ENCODE measurements at places on chromosomes 11 and 22.
A peak's percentile ranks its signal among the peaks of the same experiment; 100 is the strongest.

DNA sequence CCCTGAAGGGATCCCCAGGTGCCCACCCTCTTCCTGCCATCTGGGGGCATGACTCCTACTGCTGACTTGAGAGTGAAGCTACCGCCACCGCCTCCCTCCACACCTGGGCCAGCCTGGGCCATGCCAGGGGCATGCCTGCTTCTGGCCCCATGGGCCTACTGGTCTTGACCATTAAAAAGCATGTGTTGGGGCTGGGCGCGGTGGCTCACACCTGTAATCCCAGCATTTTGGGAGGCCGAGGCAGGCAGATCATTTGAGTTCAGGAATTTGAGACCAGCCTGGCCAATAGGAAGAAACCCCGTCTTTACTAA, 37.7 kb upstream of the CCDC188 start:
- no peak for DNase-seq

DNA sequence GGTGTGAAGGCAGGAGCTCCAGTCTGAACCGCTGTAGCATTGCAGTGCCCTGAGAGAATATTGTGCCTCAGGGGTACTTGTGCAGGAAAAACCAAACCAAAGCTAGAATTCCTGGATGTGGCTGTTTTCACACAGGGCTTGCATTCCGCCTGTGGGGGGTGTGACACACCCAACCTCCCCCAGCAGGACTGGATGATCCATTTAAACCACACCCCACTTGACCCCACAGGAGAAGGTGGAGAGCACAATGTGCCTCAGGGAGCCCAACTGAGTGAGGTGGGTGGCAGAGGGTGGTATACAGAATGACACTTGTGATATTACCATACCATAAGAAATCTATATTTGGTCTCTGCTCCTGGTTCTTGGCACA, 66.9 kb upstream of the SLC22A12 start:
- no peak for DNase-seq

DNA sequence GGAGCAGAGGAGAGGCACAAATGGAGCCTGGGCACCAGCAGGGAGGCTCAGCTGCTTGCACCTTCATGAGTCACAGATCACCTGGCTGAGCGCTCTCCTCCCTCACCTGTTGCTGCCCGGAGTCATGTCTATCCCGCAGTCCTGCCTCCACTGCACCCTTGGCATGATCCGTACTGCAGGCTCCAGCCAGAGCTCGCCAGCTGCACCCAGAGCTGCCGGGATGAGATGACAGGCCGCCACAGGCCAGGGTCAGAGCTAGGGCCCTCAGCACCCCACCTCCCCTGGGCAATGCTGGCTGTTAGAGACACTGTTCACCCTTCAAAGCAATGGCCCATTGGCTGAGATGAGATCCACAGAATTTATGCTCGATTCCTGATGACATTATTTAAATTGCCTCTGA, 702.8 kb downstream of the TBC1D22A start:
- DNase-seq, result no peak

DNA sequence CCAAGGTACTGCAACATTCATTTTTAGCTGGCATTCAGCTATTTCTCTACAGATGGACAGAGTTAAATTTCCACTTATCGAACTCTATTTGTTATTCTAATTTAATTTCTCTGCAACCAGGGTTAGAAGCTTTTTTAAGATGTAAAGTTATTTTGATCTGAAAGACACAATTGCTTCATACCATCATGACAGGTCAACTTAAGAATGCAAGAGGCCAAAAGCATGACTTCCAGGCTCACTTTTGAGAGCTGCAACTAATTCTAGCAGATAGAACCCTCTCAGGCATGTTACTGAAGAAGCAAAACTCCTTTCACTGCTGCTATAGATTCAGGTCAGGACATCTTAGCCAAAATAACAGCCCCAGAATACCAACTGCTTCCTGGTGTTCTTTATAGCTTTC, 86.5 kb upstream of the GALNT18 start:
- no peak for DNase-seq

- DNase-seq, result no peak
Observed at GRCh38 chr11:67256477-67257135, 9.7 kb upstream of the GRK2 start.

DNA sequence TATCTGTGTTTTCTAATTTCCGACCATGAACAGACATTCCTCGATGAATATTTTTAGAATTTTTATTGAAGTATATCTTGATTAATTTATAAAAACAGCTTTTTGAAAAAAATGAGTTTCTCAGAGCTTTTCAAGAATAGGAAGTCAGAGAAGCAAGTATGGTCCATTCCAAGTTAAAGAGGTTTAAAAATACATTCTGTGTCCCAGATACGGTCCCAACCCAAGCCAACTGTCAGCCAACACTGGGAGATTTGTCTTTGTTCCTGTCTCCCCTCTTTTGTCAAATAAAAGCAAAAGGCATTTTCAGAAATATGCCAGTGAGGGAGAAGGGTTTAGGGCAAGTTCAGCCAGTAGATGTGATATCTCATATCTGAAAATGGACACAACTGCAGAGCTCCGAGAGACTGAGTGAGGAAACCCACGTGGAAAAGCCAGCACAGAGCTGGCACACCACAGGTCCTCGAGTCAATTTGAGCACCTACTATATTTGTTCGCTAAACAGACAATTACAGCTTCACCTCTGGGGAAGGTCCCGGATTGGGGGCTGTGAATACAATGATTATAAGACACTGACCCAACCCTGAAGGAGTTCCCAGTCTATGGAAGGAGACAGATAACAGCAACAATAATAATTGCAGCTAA, 59.8 kb downstream of the C11orf91 start:
- no peak for DNase-seq

DNA sequence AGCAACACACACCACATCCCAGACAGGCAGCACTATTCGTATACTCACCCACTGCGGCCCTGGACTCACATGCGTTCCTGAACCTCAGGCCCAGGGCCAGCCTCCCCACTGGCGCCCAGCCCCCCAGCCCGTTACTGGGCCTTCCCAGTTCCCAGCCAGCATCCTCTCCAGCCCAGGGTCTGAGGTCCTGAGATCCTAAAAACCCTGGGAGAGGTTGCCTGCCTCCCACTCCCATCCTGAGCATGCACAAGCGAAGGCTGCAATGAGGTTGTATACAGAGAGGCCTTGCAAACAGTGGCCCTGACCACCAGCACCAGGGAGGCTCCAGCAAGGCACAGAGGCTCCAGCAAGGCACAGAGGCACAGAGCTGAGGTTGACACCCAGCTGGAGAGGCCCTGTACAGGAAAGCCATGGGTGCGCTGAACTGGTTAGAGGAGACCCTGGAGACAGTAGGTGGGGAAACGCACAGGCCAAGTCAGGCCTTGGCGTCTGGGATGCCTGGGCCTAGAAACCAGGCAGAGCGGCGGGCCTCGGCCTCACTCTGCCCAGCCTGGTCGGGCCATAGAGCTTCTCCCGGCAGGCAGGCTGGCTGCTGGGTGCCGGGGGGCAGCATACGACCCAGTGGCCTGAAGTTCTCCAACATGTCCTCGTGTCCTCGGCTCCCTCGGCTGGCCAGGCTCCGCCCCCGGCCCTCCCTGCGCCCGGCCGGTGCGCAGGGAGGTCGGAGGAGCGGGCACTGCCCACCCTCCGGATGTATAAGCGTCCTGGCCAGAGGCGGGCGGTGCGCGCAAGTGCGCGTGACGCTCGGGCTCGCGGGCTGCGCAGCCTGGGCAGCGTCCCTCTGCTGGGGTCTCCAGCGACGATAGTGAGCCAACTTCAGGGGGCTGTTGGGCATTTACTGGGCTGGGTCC, 2.3 kb upstream of the TBX1 start:
- no peak for DNase-seq

- DNase-seq, result no peak
Observed at GRCh38 chr22:30008401-30008800, 71.9 kb upstream of the HORMAD2 start.

DNA sequence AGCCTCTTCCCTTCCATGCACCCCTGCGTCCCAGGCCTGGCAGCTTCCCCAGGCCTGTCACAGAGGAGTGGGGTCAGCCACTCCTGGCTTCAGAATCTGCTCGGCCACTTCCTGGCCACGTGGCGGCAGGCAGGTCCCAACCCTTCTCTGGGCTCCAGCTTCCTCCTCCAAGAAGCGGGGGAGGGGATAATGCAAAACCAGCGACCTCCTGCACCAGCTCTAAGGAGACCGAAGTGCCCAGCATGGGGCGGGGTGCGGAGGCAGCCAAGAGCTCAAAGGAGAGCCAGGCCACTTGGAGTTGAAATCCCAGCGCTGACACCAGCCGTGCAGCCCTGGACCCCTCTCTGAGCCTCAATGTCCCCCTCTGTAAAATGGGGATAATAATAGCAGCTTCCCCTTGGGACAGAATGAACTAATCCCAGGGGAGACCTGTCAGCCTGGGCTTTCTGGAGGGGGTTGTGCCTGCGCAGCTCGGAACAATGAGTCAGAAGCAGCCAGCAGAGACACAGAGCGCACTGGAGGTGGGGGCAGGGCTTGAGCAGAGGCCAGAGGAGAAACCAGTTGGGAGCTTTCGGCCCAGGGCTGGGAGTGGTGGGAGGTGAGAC, 22.8 kb upstream of the PICK1 start:
- peak; percentile 90 for DNase-seq

DNA sequence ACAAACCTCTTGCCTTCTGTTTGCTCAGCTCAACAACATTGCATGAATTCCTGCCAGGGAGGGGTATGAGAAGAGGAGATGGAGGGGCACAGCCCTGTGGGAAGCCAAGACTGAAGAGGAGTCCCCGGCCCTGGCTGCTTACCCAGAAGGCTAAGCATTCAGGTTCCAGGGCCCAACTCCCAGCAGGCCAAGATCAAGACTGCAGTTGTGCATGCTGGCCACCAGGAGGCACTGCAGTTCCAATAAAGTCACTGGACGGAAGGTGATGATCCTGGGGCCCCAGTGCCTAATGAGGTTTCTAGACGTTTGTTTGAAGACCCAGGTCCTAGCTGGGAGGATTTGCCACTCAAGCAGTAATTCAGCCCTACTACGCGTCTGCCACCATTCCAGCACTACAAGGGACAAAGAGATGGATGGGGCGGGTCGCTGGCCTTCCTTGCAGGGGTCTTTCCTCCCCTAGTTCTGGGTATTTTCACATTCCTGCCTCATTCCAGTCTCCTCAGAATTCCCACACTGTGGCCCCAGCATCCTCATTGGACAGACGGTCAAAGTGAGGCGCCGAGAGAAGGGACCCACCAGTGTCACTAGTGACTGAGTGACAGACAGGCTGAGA, 23.6 kb downstream of the ALX4 start:
- peak; percentile 51 for DNase-seq

DNA sequence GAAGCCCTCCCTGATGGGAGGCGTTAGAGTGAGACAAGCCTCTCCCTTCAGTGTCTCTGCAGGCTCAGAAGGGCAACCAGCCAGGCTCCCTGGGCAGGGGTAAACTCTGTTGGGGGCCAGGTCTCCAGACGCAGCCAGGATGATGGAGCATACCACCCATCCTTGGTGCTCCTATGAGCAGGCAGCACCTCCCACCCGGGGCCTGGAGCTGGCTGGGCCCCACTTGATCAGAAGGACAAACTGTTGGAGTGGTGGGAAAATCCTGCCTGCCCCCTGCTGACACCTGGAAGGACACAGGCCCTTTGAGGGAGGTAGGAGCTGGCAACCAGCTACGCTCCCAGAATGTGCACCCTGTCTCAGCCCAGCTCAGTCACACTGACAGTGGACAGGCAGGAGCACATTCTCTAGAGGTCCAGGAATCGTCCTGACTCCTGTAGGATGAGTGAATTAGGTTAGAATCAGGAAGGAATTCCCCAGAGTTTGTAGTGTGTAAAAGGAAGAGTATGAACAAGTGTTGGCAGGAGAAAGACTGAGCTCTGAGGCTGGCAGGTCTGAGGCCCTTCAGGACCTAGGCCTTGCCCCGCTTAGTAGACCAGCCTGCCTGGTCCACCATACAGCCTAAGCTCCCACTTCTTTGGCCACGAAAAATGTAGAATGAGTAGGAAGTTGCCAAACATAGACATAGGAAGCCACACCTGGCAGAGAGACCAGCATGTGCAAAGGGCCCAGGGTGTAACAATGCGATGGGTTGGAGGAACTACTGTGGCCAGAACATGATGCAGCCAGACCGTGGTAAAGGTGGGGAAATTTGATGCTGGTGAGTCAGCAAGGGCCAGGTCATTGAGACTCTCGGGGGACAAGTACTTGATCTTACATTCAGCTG, 19.1 kb downstream of the ARHGEF17 start:
- DNase-seq, result no peak

- no peak for DNase-seq
Observed at GRCh38 chr11:41133023-41133422, 326.4 kb downstream of the LRRC4C start.

GRCh38 chr11:17267576-17267975, 9.0 kb upstream of the NUCB2 start:
- DNase-seq, result peak; percentile 93

GRCh38 chr22:27213294-27213693, 555.9 kb downstream of the MIAT start:
- DNase-seq, result peak; percentile 32

DNA sequence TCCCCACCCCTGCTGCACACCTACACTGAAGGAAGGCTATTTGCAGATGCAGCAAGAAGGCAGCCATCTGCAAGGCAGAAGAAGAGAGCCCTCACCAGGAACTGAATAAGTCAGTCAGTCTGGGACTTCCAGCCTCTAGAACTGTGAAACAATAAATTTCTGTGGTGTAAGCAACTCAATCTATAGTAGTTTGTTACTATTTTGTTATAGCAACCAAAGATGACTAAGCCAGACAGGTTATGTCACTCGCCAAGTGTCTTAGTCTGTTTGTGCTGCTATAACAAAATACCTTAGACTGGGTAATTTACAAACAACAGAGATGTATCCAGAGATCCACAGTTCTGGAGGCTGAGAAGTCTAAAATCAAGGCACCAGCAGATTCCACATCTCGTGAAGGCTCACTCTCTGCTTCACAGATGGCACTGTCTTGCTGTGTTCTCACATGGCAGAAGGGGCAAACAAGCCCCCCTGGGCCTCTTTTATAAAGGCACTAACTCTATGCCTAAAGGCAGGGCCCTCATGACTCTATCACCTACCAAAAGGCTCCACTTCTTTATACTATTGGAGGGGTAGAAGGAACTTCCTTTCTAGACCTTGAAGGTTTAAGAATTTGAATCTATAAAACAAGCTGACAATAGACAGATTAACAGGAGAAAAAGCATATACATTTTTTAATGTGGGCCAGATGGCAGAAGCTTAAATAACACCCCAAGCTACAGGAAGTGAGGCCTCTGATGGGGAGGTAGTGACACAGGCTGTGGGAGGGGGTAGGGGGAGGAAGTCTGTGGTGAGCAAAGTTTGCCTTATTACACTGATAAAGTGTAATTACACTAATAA, 12.3 kb downstream of the APOL6 start:
- peak; percentile 25 for DNase-seq

GRCh38 chr11:70611821-70612220, 213.5 kb downstream of the CTTN start:
- no peak for DNase-seq

GRCh38 chr11:3204141-3205015, 14.2 kb downstream of the MRGPRG start:
- DNase-seq, result no peak
